ENCODE measurements at places on chromosomes 5 and 9. TPM values are rescaled to one million over a fixed set of nuclear protein-coding genes. Genes with fewer than 3 reads are reported as not detected.
A peak's percentile ranks its signal among the peaks of the same experiment; 100 is the strongest.

The SLC46A2 gene
- total RNA-seq, result not detected

DNA sequence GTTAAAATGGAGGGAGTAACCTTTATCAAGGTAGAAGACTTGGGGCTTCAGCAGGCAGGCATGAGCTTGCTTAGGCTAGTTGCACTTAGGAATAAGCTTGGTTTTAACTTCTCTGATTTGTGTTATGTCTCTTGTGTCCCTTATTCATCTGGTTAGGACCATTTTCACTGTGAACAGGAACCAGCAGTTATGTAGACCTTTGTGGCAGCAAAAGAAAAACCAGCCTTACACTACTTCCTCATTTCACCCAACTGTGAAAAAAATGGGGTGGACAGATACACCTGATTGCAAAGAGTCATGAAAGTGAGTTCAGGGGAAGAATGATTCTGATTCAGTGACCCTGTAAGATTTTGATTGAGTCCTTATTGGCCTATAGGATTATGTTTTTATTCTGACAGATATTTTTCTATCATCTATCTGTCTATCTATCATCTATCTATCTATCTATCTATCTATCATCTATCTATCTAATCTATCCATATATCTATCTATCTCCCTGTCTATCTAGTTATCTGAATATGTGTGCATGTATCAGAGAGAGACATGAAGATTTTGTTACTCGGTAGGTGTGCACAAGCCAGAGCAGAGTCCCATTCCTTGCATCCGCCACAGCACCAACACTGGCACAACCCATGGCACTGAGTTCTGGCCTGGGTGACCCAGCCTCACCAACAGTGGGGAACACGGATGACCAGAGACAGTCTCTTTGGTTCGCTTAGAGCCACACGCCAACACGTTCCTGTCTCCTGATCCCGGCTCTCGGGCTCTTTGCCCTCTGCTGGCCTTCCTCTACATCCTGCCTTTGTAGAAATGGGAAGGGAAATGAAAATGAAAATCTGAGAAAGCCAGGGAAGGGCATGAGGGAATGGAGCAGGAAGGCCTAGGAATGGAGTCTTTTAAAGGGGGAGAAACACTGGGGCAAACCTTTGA, 1.3 kb upstream of the ZNF366 start:
- peaks cover 30% of the 10 kb centered on the region for H3K27me3 ChIP-seq
- H3K36me3 ChIP-seq, result no peaks in the 10 kb centered on the region
- no peak for DNase-seq

The SLC36A2 gene
- total RNA-seq, result not detected

The SHLD3 gene
- total RNA-seq, result 4.3 TPM

DNA sequence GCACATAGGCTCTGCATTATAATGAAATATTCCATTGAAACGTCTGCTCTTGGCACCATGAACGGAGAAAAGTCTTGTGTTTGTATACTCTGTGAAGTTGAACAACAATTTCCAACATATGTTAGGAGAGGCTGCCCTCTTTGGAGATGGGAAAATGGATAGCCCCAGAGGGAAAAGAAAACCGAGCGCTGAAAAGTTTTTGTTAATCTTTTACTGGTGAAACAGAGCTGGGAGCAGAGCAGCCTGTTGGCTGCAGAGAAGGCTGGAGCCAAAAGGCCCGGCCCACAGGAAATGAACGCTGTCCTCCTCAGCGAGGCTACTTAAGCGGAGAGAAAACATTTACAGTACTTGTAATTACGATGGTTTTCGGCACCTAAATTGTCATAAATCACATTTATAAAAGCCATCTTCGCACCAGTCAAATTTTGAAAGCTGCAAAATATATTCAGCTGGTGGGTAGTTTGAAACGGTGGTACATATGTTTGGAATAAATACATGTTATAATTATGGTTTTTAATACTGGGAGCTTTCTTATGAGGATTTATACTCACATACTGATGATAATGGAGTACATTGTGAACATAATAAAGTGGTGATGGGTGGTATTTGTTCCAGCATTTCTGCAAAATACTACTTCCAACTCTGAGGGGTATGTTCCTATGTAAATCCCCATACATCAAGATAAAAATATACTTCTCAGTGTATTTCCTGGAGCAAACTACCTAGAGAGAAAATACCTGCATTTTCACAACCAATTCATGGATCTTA, 129.6 kb upstream of the CNTLN start:
- no peaks in the 10 kb centered on the region for H3K36me3 ChIP-seq
- H3K27ac ChIP-seq, result no peak overlapping the region
- no peak for DNase-seq
- no peaks in the 10 kb centered on the region for H3K4me1 ChIP-seq
- no peak overlapping the region for H3K4me3 ChIP-seq

The EGFL7 gene
- total RNA-seq, result 1.1 TPM

DNA sequence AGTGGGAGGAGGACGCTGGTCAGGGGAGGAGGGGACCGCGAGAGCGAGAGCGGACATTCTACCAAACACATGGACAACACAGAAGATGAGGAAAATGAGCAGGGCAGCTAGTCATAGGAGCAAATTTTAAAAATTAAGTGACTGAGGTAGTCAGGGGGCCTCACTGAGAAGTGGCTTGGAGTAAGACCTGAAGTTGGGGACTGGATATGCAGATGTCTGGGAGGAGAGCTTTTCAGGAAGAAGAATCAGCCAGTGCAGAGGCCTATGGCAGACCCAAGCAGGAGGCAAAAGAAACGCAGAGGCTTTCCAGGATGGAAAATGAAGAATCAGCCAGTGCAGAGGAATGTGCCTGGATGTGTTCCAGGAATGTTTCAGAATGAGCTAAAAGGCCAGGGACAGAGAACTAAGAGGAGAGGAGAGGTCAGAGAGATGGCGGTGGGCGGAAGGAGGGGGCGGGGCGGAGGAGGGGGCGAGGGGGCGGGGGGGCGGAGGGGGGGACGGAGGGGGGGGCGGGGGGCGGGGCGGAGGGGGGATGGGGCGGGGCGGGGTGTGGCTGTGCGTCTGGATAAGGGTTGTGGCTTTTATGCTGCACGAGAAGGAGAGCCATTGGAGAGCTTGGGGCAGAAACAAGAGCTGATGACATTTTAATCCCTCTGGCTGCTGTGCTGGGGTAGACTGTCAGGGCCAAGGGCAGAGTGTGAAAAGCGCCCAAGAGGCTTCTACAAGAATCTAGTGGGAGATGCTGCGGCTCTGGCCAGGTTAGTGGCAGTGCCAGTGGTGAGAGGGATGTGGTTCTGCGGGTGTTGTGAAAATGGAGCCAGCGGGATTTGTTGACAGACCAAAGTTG, 129.6 kb downstream of the KCNIP1 start:
- H3K27ac ChIP-seq, result no peak overlapping the region
- no peaks in the 10 kb centered on the region for H3K36me3 ChIP-seq
- no peak for DNase-seq

- DNase-seq, result no peak
- no peak overlapping the region for H3K27ac ChIP-seq
- peaks cover 32% of the 10 kb centered on the region for H3K4me1 ChIP-seq
- H3K36me3 ChIP-seq, result no peaks in the 10 kb centered on the region
- peaks cover 22% of the 10 kb centered on the region for H3K27me3 ChIP-seq
Measured at GRCh38 chr5:139443831-139444453, 4.6 kb upstream of the DNAJC18 start.

GRCh38 chr5:118224546-118224945, 763.8 kb downstream of the DTWD2 start:
- H3K4me1 ChIP-seq, result no peaks in the 10 kb centered on the region
- DNase-seq, result no peak

GRCh38 chr5:179822444-179822990, 1.8 kb downstream of the SQSTM1 start:
- no peak for DNase-seq
- H3K36me3 ChIP-seq, result peaks cover 16% of the 10 kb centered on the region
- H3K4me3 ChIP-seq, result peak overlapping the region; percentile 90
- H3K27me3 ChIP-seq, result no peaks in the 10 kb centered on the region
- peaks cover 30% of the 10 kb centered on the region for H3K4me1 ChIP-seq
- H3K27ac ChIP-seq, result peak overlapping the region; percentile 96

The KYAT1 gene
- 16.3 TPM for total RNA-seq

- DNase-seq, result no peak
- H3K36me3 ChIP-seq, result no peaks in the 10 kb centered on the region
- H3K4me1 ChIP-seq, result peaks cover 5% of the 10 kb centered on the region
- H3K4me3 ChIP-seq, result no peak overlapping the region
- no peak overlapping the region for H3K27ac ChIP-seq
- H3K27me3 ChIP-seq, result peaks cover 4% of the 10 kb centered on the region
Measured at GRCh38 chr5:66238435-66238834, 94.3 kb downstream of the SREK1 start.

GRCh38 chr5:9157811-9158210, 388.1 kb downstream of the SEMA5A start:
- H3K36me3 ChIP-seq, result no peaks in the 10 kb centered on the region
- H3K4me1 ChIP-seq, result no peaks in the 10 kb centered on the region
- no peak for DNase-seq

DNA sequence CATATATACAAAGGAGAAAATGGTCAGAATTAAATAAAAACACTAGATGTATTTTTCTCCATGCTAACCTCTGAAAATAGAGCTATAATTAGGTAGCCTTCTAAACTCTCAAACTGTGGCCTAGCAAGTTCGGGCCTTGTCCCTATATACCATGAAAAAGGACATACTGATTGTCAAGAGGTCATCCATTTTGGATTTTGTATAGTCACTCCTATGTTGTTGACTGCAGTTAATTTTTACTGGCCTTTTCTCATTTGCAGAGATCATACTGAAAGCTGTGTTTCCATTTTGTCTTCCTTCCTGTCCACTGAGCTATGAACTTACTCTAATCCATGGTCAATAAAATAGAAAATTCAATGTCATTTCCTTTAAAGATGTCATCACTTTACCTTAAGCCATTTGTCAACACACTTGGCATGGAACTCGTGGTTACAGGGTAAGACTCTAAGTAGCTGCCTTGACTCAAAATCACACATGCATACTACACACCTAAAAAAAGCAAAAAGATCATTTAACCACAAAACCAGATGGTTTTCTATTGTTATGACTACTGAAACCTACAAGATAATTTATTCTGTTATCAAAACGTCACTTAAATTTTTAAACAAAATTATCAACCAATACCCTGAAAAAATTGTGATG, 58.0 kb downstream of the RNF38 start:
- H3K27me3 ChIP-seq, result no peaks in the 10 kb centered on the region
- H3K4me1 ChIP-seq, result peaks cover 14% of the 10 kb centered on the region
- H3K27ac ChIP-seq, result peak overlapping the region; percentile 71
- no peak overlapping the region for H3K4me3 ChIP-seq

DNA sequence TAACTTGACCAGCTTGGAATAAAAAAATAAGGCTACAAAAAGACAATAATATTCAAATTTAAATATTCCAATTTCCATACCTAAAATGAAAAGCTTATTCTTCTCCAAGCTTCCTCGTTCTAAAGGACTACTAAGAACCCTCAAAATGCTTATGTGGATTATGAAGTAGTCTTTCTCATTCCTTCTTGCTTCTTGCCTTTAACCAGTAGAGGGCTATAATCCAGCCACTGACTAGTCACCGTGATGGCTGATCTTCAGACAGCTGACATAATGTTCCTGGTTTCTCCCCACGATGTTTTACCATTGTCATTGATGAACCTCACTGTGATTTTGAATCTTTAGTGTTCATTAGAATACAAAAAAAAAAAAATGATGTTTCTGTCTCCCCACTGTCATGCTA, 515.3 kb downstream of the TLE1 start:
- H3K27ac ChIP-seq, result no peak overlapping the region
- H3K4me3 ChIP-seq, result no peak overlapping the region
- H3K4me1 ChIP-seq, result no peaks in the 10 kb centered on the region
- no peaks in the 10 kb centered on the region for H3K36me3 ChIP-seq
- no peak for DNase-seq
- no peaks in the 10 kb centered on the region for H3K27me3 ChIP-seq

GRCh38 chr5:149688406-149688805, 41.7 kb upstream of the PPARGC1B start:
- H3K4me1 ChIP-seq, result no peaks in the 10 kb centered on the region
- H3K27ac ChIP-seq, result no peak overlapping the region
- no peaks in the 10 kb centered on the region for H3K36me3 ChIP-seq
- no peak for DNase-seq
- H3K27me3 ChIP-seq, result peaks cover 43% of the 10 kb centered on the region

- H3K27me3 ChIP-seq, result peaks cover 51% of the 10 kb centered on the region
- DNase-seq, result no peak
Measured at GRCh38 chr9:29214154-29214689, 1640.9 kb upstream of the C9orf72 start.

The CDC20B gene
- 0.28 TPM for total RNA-seq

- H3K4me3 ChIP-seq, result no peak overlapping the region
- H3K27ac ChIP-seq, result no peak overlapping the region
- H3K4me1 ChIP-seq, result no peaks in the 10 kb centered on the region
- H3K27me3 ChIP-seq, result peaks cover 12% of the 10 kb centered on the region
Measured at GRCh38 chr5:40001796-40002195, 577.0 kb upstream of the DAB2 start.

- peaks cover 1% of the 10 kb centered on the region for H3K4me1 ChIP-seq
- H3K27me3 ChIP-seq, result no peaks in the 10 kb centered on the region
- H3K36me3 ChIP-seq, result peaks cover 24% of the 10 kb centered on the region
- no peak overlapping the region for H3K4me3 ChIP-seq
Measured at GRCh38 chr9:71733176-71733575, 35.1 kb downstream of the CEMIP2 start.

Measured in activated naive CD8-positive, alpha-beta T cell treated with anti-CD3 and anti-CD28 coated beads, Interleukin-2, amount 10 ng/mL, durations not matched to agents 7 days and 5 days (primary cell).